ENCODE measurements at places on chromosomes 12 and 14.

- no peak for DNase-seq
Observed at GRCh38 chr14:105860615-105861580, 334.5 kb downstream of the TMEM121 start.

DNA sequence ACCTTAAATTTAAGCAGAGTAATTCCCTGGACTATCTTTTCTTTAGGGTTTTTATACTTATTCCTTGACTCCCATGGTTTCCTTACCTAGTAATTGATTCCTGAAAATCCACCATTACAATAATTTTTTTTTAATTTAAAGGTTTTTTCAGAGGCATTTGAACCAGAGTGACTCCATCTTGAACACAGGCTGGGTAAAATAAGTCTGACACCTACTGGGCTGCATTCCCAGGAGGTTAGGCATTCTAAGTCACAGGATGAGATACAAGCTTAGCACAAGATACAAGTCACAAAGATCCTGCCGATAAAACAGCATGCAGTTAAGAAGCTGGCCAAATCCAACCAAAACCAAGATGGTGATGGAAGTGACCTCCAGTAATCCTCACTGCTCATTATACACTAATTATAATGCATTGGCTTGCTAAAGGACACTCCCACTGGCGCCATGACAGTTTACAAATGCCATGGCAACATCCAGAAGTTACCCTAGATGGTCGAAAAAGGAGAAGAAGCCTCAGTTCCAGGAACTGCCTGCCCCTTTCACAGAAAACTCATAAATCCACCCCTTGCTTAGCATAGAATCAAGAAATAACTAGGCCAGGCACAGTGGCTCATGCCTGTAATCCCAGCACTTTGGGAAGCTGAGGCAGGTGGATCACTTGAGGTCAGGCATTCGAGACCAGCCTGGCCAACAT lies 53.6 kb downstream of the SLC25A21 start:
- DNase-seq = no peak

- DNase-seq = no peak
Observed at GRCh38 chr14:94050231-94050880, 24.2 kb downstream of the OTUB2 start.

DNA sequence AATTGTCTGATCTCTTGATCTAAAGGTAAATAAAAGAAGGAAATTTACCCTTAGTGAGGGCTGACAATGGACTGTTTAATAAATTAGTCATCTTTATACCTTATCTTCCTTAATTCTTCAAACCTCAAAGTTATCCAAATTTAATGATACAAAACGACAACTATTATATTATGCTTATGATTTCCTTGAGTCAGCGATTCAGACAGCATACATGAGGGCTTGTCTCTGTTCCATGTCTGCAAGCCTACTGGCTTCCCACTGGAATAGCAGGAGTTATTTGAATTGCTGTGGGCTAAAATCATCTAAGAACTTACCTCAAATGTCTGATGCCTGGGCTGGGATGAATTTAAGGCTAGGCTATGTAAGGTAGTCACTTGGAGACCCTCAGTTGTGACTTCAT lies 197.2 kb upstream of the MDGA2 start:
- no peak for DNase-seq

DNA sequence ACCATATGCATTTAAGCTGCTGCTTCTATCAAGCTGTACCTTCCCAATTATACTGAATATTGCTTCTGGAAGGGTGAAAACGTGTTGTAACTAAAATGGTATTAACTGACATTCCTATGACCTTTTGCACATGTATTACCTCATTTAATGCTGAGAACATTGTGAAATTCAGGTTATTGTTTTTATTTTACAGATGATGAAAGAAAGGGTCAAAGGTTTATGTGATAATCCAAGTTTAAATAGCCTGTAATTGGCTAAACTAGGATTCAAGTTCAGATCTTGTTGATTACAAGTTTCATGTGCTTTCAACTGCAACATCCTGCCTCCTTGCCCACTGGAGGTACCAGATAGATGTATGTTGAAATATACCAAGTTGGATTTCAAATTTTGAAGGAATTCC lies 433.3 kb upstream of the PRICKLE1 start:
- no peak for DNase-seq

DNA sequence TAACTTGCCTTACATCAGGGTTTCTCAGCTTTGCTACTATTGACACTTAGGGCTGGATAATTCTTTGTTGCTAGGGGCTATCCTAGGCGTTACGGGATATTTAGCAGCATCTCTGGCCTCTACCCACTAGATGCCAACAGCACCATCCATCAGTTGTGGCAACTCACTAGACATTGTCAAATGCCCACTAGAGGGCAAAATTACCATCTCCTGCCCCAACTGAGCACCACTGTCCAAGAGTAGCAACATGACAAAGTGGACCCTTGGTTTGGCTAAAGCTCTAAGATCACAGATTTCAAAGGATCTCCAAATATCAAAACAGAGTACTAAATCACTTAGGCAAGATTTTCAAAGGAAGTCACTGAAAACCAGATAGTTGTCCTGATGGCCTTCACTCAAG lies 251.7 kb upstream of the TBX3 start:
- DNase-seq = no peak

DNA sequence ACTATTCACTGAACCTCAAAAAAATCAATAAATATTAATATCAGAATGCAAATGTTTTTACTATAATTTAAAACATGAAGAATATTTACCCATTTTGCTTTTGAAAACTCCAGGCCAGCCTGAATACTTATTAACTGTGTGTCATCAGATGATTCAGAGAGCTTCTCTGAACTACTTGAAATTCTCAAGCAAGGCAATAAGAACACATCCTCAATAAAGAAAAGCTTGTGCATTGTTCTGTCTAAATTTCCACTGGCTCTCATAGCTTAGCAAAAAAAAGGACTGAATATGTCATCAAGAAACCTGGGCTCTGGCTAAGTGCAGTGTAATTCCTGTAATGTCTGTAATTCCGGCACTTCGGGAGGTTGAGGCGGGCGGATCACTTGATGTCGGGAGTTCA lies 194.1 kb downstream of the BTG1 start:
- no peak for DNase-seq

GRCh38 chr14:68492381-68493151 lies 300.3 kb downstream of the ZFP36L1 start:
- no peak for DNase-seq

GRCh38 chr12:91023326-91024004 lies 18.7 kb upstream of the EPYC start:
- DNase-seq = no peak

GRCh38 chr12:130765186-130765659 lies 49.1 kb upstream of the RIMBP2 start:
- peak; percentile 20 for DNase-seq

DNA sequence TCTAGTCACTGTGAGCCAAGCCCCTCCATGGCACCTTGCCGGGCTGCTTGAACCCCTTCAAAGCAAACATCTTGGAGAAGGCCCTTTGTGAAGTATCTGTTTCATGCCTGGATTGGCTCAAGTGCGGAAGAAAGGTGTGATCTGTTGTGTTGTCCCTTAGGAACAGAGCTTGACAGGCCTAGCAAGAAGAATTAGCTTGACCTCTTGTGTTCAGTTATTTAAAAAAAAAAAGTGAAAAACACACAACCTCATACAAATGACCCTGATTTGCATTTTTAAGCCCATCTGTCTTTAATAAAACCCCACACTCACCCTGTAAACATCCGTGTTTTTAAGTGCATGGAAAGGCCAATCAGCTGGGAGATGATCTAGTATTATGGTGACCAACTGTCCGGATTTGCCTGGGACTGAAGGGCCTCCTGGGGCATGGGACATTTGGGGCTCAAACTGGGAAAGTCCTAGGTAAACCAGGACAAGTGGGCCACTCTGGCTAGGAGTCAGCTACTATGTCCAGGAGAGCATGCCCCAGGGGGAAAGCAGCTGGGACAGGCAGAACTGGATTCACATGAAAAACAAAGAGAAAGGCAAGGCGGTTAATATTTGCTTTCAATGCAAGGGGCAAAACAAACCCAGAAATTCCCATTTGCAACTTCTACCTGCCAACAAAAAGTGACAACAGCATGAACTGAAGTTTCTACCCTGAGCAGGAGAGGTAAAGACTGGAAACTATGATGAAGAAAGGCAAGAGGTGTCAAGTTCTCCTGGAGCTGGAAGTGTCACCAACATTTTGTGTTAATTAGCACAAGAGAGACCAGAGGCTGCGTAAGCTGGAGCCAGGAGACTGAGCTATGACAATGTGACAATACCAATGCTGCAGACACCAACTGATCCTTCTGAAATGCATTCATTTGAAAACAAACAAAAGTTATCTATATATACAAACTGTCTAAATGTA lies 78.6 kb downstream of the CLMN start:
- no peak for DNase-seq

DNA sequence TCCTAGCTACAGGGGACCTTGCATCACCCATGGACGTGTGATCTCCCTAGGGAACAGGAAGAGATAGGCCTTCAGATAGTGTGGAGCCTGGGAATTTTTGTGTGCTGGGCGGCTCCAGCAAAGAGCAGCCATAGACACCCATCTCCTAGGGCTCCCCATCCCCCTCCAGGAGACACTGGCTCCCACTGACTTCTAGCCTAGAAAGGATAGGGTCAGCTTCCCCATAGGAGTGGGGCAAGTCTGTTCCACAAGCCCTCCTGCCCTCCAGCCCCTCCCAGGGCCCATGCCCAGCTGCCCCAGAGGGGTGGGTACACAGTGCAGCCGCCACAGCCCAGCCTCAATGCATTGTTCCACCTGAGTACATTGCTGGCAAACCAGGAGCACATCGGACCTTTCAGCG lies 16.5 kb upstream of the LALBA start:
- no peak for DNase-seq

GRCh38 chr14:44613061-44613712 lies 106.1 kb upstream of the FSCB start:
- DNase-seq = no peak
